ENCODE measurements at places on chromosomes 2 and 18.

- DNase-seq = peak; percentile 26
These were observed 20.4 kb upstream of the FEZ2 start for GRCh38 chr2:36618381-36618780.

GRCh38 chr2:128306931-128307460, 11.7 kb downstream of the HS6ST1 start:
- no peak for DNase-seq

GRCh38 chr18:59576541-59577385, 120.5 kb downstream of the CCBE1 start:
- no peak for DNase-seq

- no peak for DNase-seq
These were observed 2082.3 kb upstream of the CELF4 start for GRCh38 chr18:39647627-39648534.

DNA sequence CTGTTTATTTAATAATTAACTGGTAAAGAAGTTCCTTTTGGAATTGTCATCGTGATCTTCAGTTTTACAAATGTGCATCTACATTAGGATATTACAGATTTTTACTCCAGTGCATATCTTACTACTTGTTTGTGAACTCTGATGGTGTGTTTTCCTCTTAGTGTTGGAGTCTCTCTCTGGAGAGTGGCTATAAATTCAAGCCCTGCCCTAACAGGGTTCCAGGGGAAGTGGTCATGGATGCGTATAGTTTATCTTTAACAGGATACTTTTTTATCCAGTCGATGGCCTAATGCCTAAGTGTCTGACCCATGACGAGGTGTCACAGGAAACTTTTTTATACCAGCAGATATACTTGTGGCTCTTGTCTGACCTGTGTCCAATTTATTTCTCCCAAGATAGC, 75.4 kb downstream of the CHN1 start:
- DNase-seq = no peak

DNA sequence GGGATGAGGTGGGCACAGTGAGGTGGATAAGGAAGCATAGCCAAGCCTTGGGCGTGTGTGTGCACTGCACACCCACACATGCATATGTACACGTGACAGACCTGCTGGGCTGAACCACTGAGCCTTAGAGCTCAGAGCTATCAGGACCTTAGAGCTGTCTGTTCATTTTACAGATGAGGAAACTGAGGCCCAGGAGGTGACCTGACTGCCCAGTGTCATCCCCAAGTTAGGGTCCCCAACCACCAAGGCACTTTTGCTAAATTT, 8.2 kb upstream of the SNED1 start:
- DNase-seq = no peak

- DNase-seq = no peak
These were observed 41.0 kb downstream of the PTGR3 start for GRCh38 chr18:75167759-75168618.

GRCh38 chr2:148338541-148338940, 306.0 kb upstream of the EPC2 start:
- no peak for DNase-seq

DNA sequence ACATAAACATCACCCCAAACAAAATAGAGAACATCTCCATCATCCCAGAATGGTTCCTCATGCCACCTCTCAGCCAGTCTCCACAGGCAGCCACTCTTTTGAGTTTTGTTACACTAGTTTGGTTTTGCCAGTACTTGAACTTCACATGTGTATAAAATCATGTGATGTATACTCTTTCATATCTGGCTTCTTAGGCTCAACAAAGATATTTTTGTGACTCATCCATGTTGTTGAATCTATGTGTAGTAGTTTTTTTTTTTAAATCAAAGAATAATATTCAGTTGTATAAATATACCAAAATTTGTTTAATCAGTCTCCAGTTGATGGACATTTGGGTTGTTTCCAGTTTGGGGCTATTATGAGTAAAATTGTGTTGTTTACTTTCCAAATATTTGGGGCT, 75.9 kb downstream of the PMS1 start:
- no peak for DNase-seq

DNA sequence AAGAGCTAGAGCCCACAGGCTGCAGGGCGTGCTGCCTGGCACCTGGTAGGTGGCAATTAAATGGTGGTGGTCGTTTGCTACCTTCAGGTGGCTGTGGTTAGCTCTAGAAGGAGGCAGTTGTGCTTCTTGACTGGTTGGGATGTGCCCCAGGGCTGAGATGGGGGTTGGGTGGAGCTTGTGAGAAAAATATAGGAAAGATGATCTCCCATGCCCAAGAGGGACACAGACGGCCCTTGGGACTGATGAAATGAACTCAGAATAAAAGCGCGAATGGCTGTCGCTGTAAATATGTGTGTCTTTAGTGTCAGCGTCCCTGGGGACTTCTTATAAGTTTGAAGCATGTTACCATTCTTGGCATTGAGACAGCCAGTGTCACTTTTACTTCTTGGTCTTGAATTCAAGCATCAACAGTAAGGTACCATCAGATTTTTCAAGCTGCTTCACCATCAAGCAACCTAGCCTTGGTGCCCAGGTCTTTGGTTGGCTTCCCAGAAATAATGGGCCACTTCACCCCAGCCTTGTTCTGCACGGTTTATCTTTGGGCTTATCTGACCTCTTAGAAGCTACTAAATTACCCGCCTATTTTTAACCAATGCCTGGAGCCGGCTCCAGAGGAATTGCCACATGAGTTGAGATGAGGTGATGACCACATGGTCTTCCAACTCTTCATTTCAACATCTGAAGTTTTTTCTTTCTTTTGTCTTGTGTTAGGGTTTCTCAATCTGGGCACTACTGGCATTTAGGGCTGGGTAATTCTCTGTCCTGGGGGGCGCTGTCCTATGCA, 11.9 kb downstream of the LRRFIP1 start:
- no peak for DNase-seq

- no peak for DNase-seq
These were observed 24.6 kb downstream of the THAP4 start for GRCh38 chr2:241612156-241613016.

DNA sequence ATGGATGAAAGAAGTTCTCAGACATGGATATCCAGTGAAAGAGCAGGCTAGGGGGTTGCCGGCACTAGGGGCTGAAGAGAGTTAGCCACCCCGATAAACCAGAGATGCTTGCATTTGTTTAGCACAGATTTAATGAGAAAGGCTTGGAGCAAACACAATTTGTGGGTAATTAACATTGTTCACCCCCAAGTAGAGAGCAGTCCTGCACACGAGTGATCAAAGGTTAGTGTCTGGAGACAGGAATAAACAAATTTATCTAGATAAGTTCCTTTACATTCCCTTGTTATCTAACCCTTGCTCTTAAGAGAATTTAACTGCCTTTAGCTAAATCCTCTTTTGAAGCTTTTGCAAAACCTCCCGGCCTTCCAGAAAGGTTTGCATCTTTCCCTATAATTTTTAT, 23.9 kb downstream of the HTR2B start:
- DNase-seq = no peak
